ENCODE measurements at places on chromosomes 12 and 14.

GRCh38 chr12:110554184-110554583 is 28.9 kb downstream of the PPTC7 start:
- no peak for DNase-seq

DNA sequence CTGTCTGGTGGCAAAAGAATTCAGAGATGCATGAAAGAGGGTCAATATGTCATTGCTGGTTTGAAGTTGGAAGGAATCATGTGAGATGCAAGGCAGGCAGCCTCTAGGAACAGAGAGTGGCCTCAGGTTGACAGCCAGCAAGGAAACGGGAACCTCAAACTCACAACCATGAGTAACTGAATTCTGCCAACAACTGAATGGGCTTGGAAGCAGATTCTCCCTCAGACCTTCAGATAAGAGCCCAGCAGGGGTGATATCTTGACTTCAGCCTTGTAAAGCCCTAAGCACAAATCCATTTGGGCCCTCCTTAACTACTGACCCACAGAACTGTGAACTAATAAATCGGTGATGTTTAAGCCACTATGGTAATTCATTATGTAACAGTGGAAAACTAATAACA is 35.8 kb downstream of the USP15 start:
- DNase-seq, result no peak

- no peak for DNase-seq
These were observed 43.1 kb downstream of the CHST11 start for GRCh38 chr12:104499668-104500332.

DNA sequence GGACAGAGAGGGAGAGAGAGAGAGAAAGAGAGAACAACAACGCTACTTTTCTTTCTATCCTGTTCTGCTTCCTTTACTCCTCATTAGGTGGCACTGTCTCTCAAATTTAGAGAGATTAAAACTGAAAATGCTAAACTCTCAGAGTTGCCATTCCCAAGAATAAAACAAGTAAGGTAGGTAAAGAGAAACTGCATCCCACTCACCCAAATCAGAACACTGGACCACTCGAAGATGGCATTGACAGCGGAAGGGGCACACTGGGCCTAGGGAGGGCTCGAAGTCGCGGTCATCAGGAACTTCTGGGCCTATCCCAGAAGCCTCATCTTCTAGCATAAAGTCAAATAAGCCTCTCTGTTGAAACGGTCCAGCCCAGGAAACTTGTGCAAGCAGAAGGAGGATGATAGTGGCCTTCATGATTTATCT is 4.5 kb downstream of the DCN start:
- DNase-seq, result peak; percentile 36

GRCh38 chr14:77647853-77648252 is 31.4 kb upstream of the SPTLC2 start:
- DNase-seq, result no peak

- DNase-seq, result no peak
These were observed 96.4 kb downstream of the OTOGL start for GRCh38 chr12:80195737-80196136.

DNA sequence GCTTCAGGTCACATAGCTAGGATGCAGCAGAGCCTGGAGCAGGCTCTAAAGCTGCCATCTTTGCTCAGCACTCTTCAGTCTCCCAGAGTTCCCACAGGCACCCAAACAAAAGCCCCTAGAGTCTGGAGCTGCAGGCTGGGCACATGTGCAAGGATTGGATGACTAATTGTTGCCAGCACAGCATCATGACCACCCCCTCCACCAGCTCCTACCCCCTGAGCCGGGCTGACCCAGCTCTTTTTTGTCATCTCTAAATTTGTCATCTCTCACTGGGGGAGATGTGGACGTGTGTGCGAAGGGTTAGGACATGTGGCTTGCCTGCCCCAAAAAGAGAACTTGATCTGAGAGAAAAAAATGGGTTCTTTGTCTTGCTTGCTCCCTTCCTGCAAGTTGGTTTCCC is 4.3 kb upstream of the MMP19 start:
- DNase-seq, result no peak

Measured in NCI-H446 treated with DMSO at 0.1 percent for 48 hours (cell line).